Urinary bladder (tissue), 4 donors: ENCODE measurements at places on chromosomes 2 and 18.

DNA sequence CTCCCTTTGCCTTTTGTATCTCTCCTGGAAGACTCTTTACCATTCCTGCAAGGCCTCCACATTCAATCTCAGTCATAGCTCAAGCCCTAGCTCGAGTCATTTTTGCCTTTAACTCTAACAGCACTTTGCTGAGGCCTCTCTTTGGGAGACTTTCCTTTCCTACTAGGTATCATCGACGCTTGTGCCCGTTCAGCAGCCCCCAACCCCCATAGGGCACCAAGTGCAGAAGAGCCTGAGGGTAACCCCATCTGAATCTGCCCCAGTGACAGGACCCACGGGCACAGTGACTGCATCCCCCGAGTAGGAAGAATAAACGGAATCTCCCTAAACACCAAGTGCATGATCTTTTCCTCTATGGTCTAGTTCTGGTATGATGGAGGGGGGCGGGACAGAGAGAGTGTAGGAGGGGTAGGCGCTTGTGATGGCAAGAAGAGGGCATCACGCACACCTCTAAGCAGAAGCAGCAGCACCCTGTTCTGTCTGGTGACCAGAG, 66.3 kb downstream of the UXS1 start:
- no peak for DNase-seq

- DNase-seq, result no peak
Measured at GRCh38 chr18:78773819-78774218, 205.8 kb upstream of the SALL3 start.

GRCh38 chr2:22737144-22737543, 647.8 kb upstream of the KLHL29 start:
- no peak for DNase-seq

GRCh38 chr2:237674731-237675276, 47.4 kb downstream of the LRRFIP1 start:
- DNase-seq, result no peak

DNA sequence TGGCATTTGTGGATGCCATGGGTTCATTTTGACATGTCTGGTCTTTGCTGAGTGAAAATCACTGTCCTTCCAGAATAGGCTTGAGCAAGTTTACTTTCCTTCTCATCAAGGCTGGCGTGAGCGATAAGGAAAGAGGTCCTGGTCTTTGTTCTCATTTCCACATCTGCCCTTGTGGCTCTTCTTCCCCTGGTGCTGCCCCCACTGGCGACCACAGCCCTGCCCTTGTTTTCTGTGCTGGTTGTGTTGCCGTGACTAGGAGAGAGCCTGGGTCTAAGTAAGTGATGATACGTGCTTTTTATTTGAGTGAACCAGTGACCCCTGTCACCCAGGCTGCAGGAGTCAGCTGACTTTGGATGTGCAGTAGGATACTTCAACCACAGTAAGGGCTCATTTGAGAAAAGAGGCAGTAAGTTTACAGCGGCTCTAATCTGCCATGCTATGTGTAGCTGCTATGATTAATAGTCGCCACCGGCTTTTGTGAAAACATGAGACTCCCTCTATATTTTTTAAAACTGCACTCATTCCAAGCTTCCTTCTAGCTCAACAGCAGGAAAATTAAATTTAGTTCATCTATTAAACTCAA, 441.7 kb downstream of the RNF144A start:
- no peak for DNase-seq
